Activated CD4-positive, alpha-beta memory T cell treated with anti-CD3 and anti-CD28 coated beads for 36 hours (primary cell): ENCODE measurements at places on chromosomes 7 and 10.

DNA sequence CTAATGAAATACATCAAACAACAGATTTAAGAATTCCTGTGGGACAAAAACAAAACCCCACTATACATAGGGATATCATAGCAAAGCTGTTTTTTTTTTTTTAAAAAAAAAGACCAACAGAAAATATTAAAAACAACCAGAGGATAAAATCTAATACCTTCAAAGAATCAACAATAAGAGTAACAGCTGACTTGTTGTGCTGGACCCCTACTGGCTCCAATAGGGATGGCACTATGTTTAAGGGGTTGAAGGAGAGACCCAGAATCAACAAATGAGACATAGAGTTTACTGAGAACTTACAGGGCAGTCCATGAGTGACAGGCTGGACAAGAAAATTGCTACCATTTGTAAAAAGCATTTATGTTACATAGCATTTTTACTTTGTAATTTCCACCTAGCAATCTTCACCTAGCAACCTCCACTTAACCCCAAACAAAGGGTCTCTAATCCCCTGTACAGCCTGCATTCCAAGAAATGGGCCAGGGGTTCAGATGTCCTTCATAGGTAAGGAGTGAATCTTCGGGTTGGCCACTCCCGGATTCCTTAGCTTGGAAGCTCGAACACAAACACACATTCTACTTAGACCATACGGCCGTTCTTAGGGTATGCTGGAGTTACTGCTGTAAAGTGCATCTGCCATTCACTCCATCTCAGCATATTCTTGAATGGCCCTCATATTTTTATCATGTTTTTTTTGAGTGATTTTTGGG lies 25.8 kb downstream of the ASZ1 start:
- no peak for DNase-seq

GRCh38 chr7:95427914-95428516 lies 6.8 kb downstream of the PON2 start:
- no peak for DNase-seq

GRCh38 chr7:21704359-21704758 lies 161.5 kb downstream of the DNAH11 start:
- DNase-seq = no peak

DNA sequence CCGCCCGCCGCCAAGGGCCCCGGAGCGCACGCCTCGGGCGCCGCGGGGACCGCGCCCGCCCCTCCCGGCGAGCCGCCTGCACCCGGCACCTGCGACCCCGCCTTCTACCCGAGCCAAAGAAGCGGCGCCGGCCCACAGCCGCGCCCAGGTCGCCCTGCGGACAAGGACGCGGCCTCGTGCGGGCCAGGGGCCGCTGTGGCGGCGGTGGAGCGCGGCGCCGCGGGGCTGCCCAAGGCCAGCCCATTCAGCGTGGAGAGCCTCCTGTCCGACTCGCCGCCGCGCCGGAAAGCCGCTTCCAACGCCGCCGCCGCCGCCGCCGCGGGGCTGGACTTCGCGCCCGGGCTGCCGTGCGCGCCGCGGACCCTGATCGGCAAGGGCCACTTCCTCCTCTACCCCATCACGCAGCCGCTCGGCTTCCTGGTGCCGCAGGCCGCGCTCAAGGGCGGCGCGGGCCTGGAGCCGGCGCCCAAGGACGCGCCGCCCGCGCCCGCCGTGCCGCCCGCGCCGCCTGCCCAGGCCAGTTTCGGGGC lies 3.5 kb downstream of the UNCX start:
- no peak for DNase-seq

DNA sequence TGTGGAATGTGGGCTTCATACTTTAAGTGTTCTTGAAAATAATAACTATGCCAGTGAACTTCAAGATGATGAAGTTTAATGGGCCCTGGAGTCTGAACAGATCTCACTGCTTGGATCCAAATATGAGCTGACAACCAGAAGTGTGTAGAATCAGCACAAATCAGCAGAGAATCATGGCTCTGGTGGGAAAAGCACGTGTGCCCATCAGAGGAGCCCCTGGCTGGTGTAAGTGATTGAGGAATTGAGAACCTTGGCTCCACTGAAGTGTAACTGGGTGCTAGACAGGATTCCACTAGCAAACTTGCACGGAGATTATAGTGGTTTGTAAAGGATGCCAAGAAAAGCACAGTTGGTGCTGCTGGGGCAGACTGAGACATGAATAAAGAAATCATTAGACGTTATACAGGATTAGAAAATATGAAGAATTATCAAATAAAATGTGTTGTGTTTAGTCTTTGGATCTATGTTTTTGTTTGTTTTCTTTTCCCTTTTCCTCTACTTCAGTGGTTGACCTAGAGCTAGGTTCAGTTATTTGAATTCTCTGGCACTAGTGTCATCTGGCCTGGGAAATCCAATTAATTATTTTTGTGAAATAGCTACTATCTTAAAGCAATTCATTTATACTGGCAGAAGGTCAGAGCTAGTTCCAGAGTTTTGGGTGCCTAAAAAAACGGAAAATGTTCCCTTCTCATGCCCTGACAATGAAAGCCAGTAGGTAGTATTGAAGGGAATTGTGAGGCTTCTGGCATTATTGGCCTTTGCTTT lies 175.7 kb upstream of the MEOX2 start:
- no peak for DNase-seq

GRCh38 chr10:12241810-12242529 lies 46.0 kb downstream of the CDC123 start:
- DNase-seq = peak; percentile 88

- peak; percentile 96 for DNase-seq
Observed at GRCh38 chr7:43669286-43670081, 59.8 kb downstream of the COA1 start.

GRCh38 chr7:36464271-36464670 lies 74.6 kb downstream of the ANLN start:
- DNase-seq = no peak

DNA sequence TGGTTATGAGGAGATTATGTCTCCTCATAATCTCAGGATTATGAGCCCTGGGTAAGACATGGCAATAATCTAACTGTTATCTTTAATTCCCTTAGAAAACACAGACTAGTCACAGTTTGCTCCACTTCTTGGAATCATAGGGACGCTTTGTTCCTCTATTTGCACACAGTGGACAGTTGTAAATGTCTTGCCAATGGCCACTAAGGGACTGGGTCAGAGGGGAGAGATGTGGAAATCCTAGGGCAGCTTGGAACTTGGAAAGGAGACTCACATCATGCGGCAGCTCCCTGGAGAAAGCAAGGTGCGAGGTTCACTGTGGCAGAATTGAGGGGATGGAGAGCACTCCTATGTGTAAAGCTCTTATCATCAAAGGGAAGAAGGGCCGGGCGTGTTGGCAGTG lies 266.1 kb downstream of the PRPF18 start:
- no peak for DNase-seq
